ENCODE measurements at places on chromosomes 5 and 9.

DNA sequence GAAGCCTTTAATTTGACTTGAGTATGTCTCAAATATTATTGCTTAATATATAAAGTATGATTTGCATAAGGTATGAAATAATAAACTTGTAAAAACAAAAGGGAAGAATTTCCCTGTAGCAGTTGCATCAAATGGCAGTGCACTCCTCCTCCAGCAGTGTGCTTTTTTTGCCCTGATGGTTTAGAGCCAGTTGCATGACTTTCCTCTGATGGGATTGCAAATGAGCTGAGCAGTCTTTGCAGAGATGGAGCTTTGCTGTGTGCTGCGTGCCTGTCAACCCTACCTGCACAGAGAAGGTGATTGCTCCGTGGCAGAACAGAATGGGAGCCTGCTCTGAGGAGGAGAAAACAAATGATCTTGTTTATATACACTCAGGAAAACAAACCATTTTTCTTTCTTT, 22.7 kb upstream of the CATSPER3 start:
- DNase-seq: no peak

DNA sequence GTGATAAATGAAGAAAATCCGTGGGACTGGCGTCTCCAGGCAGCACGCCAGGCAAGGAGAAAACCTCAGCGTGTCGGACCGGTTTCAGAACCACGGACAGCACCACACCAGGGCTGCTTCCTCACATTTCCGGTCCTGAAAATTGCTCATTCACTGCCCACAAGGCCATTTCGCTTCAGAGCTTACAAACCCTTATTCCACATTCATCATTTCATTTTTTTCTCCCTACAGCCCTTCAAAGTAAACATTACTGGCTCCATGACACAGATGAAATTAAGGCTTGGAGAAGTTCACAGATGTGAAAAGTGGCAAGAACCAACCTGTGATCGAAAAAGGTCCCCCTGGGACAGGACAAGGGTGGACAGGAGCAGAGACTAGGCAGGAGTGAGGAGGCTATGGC, 1.5 kb upstream of the GPRIN1 start:
- peak; percentile 78 for DNase-seq

DNA sequence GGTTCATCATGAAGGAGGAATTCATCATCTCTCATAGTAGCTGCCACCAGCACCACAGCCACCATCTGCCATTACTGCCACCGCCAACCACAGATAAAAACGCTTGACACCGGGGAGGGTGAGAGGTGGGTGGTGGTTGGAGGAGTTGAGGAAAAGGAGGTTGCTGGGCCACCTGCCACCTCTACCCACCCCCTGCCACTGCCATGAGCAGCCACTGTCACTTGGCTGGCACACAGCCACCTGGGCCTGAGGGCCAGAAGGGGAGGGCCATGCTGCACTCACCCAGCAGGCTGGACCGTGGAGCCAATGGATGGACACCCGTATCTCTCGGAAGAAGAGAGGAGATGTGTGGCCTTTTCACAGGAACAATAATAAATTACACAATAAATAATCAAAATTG, 31.3 kb upstream of the SLC36A2 start:
- no peak for DNase-seq

- peak; percentile 60 for DNase-seq
These were observed 23.8 kb upstream of the ZNF622 start for GRCh38 chr5:16489322-16489791.

GRCh38 chr9:108166519-108166918, 677.0 kb upstream of the KLF4 start:
- no peak for DNase-seq

GRCh38 chr9:65449423-65449822, 164.4 kb upstream of the FOXD4L5 start:
- DNase-seq: no peak

DNA sequence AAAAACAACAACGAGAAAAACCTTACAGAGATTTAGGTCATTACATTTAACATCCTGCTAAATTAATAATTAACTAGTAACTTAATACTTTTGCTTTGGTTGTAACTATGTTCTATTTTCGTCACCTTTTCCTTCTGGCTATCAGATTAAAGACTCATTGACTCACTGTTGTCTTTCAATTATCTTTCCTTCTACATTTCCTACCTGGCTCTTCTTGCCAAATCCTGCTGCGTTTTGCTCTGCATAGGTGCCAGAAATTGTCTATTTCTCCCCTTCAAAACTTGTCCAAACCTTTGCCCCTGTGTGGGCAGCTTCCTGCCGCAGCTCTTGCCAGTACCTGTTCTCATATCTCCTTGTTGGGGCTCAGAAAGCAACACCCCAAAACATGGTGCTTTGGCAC, 235.5 kb upstream of the ZNF608 start:
- DNase-seq: no peak

GRCh38 chr5:59097712-59098111, 514.8 kb downstream of the RAB3C start:
- no peak for DNase-seq

GRCh38 chr5:116448870-116449427, 125.7 kb downstream of the SEMA6A start:
- DNase-seq: no peak

DNA sequence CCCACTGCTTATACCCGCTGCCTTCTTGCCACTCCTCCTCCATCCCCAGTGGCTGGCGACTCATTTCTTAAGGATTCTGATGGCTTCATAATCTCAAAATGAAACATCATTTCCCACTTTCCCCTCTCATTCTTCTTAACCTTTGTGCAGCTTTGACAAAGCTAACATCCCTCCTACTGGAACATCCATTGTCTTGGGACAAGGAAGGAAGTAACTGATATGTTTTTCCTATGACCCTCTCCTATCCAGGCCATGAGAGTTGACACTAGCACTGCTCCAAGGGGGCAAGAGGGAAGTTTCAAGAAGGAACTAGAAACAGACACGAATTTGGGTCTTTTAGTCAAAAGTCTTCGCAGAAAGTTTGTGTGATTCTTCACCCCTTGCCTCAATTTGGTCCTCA, 71.7 kb upstream of the SNX2 start:
- DNase-seq: no peak

DNA sequence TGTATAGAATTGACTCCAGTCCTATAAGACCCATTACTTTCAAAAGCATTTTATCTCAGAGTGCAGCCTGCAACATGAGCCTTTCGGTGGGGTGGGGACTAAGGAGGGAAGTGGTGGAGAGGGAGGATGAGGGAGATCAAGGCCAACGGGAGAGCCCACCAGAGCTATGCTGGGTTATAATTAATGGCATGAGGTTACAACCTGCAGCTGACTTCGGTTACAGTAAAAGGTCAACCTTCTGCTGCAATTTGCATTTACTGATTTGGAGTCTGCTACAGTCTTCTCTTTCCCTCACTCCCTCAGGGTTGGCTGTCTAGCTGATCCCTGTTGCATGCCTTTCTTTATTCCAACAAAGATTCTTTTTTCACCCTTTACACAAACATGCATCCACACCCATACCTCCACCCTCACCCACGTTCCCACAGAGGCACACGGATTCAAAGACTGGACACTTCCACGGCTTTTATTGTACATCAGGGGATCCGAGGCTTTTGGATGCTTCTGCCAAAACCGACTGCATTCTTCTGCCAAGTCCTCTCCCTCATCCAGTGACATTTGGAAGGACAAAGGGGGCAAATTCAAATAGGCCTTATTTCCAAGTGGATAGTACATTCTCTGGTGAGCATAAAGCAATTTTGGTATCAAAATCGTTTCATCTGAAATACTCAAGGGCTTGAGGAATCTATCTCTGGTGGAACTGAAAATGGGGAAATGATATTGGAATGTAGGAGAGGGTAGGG, 381.2 kb downstream of the NFIB start:
- no peak for DNase-seq

DNA sequence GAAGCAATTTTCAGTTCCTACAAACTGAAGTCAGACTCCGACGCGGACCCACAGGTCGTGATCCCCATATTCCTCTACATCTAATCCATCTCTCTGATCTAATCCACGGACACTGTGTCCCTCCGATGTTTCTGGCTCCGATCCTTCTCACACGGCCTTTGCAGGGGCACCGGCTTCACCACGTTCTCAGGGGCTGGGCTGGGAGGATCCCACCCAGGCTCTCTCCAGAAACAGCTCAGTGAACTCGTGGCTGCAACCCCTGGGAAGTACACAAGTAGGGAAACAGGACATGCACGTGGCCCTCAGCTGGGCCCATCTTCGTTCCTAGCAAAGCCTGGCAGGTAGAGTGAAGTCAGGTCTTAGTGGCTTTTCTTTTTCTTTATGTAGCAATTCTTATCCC, 49.1 kb upstream of the OLFM1 start:
- DNase-seq: no peak

- DNase-seq: no peak
These were observed 697.0 kb upstream of the SEMA6A start for GRCh38 chr5:117271656-117272055.

GRCh38 chr5:137667341-137667740, 68.5 kb downstream of the KLHL3 start:
- no peak for DNase-seq

- no peak for DNase-seq
These were observed 8.3 kb upstream of the RETREG1 start for GRCh38 chr5:16625096-16625495.

DNA sequence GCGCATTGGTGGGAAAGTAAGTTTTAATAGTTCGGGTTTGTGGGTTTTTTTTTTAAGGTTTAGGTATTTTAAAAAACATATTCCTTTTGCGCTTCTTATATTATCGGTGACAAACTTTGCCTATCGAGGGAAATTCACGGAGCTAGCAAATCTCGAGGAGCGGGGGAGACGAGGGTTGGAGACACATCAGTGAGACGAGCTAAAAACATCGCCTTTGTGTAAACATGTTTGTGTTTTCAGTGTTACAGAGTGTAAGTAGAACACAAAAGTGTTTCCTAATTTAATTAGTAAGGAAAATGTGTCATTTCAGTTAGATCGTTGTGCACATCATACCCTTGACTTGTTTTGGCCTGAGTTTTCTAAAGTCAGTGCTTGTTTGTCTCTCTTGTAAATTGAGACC, 945 bp downstream of the BTF3 start:
- DNase-seq: no peak

GRCh38 chr5:155239803-155240202, 226.2 kb downstream of the KIF4B start:
- DNase-seq: no peak

DNA sequence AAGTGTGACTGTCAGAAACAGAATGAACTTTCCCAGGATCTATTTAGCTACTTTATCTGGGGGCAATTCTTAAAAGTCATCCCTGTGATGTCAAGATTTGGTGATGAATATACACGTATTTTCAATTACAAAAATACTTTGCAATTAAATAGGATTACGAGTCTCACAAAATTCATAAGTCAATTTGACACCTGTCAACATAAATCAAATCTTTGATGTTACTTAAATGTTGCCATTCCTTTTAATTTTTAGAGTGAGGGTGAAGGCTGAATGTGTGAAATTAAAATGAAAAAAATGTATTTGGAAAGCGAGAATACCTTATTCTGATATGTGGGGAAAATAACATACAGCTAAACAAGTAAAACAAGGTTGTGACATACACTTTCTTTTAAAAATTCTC, 202.9 kb downstream of the EPB41L4A start:
- no peak for DNase-seq

DNA sequence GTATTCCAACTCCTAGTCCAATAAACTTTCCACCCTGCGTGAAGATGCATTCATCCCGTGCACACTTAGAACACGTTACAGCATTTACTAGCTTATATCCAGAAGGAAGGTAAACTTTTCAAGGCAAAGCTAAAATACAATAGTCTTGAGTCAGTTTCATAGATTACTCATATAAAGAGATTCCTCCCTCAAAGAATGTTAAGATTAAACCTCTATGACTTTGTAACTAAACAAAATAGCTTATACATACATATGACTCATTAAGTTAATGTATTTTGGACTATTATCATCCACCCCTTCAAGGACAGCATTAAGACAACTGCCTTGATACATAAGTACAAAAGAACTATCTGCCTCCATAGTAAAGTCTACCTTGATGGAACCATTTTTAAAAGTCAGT, 36.1 kb downstream of the TLE1 start:
- peak; percentile 69 for DNase-seq

DNA sequence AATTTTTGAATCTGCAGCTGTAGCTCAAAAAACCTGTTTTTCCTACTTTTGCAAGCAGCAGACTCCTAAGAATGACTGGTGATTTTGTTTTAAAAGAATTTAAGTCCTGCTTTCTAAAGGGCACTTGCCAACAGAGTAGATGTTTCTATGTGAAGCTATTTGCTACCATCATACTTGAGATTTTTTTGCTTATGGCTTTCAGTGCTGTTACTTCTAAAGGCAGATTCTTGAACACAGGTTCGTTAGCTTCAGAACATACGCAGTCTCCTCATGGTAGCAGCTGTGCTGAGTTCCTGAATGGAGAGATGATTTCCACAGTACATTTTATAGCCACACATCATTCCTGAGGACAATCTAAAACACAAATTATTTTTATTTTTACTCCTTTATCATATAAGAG, 24.4 kb upstream of the ELL2 start:
- DNase-seq: no peak

DNA sequence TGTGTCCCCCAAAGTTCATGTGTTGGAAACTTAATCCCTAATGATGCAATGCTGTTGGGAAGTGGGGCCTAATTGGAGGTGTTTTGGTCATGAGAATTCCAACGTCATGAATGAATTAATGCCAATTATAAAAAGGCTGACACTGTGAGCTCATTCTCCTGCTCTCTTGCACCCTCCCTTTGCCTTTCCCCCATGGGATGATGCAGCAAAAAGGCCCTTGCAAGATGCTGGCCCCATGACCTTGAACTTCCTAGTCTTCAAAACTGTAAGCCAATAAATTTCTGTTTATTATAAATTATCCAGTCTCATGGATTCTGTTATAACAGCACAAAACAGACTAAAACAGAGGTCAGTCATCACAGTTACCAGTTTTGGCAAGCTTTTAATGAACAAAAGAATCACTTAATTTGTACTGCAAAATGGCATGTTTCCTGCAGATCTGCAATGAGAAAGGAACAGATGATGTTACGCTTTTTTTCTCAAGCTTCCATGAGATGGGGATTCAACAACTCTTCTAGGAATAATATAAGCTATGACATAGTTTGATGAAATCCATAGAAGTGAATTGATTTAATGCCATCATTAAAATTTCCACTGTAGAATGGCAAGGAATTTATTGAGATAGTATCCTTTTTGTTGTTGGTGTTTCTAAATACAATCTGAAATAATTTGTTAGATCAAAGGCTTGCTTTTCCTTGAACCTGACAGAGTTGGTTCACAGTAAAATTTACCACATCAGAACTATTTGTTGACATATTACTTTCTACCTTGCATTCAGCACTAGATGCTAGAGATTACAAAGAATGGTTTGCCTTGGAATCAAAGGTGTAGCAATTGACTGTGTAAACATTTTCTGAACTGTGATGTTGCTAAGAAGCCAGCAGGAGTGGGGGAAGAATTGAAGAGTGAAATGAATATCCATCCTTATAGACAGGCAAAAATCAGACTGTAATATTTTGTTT, 29.3 kb upstream of the RFK start:
- no peak for DNase-seq

DNA sequence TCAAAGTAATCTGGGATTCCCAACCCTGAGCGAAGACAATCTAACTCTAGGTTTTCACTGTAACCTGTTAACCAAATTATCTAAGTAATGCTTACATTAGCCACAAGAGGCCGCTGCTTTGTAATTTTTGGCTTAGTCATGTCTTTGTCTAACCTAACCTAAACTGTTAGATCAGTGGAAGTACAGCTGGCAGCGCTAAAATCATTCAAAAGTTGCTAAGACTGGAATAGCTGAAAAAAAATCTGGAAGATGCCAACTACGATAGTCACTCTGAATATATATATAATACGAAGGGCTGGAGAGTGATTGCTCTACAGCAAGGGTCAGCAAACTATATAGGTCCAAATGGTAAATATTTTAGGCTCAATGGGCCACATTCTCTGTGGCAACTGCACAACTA, 60.2 kb downstream of the FBXO38 start:
- DNase-seq: peak; percentile 70

All from RWPE1 (cell line).